ENCODE measurements at places on chromosomes 16 and 17.

DNA sequence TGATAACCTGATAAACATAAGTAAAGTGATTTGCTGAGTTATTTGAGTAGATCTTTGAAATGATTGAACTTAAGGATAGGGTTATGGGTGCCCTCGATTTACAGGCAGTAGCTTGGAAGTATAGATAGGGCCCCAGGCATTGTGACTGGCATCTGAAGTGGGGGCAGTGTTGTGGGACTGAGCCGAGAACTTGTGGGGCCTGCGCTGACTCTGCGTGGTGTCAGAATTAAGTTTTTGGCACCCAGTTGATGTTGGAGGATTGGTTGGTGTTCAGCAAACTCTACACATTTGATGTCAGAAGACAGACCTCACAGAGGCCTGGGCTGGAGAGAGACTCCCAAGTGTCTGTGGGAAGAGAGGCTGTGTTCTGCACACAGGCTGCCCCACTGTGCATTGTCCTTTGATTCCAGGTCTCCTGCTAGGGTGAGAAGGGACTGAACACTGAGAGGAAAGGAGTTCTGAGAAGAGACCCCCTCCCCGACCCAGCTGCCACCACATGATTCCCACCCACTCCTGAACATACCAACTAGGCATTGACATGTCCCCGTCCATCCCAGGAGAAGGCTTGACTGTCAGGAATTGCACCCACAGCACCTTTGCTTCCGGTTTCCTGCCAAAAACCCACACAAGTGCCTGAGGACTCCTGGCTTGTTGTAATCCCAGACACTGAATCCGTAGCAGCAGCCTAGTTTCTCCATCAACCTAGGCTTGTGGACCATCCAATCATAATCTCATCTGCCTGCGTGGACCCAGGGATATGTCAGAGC is 4.5 kb downstream of the ZNF267 start:
- DNase-seq: no peak

DNA sequence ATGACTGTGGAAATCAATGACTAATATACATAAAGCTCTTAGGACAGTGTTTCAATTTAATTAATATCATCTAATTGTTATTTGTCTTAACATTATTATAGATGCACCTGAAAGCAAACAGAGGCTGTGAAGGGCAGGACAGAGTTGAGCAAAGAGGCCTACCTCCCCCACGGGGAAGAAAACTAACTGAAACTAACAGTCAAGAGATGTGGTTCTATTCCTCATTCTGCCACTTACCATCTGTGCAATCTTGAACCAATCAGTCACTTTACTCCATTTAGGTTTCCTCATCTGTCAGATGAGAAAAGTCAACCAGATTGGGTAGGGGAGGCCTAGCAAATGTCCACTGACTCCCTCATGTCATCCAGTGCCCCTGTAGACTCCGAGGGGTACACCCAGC is 59.1 kb downstream of the C17orf67 start:
- DNase-seq: no peak

DNA sequence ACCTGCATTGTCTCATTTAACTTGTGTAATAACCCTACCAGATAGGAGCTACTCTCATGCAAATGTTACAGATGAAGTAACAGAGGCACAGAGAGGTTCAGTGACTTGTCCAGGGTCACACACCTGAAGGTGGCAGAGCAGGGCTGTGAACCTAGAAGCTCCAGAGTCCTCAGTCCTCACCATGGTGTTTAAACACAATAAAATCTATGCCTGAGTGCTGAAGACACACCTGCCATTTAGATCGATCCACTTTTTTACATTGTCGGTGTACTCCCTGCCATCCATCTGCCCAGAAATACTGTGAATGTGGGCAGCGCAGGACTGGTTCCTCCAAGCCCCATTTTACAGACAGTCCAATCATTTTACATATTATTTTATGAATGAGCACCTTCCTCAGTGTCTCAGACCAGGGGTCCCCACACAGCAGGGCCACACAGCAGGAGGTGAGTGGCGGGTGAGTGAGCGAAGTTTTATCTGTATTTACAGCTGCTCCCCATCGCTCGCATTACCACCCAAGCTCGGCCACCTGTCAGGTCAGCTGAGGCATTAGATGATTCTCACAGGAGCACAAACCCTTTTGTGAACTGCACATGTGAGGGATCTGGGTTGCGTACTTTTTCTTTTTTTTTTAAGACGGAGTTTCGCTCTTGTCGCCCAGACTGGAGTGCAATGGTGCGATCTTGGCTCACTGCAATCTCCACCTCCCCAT is 5.6 kb downstream of the IL4R start:
- no peak for DNase-seq

GRCh38 chr16:31094088-31094423 is 541 bp downstream of the VKORC1 start:
- no peak for DNase-seq

DNA sequence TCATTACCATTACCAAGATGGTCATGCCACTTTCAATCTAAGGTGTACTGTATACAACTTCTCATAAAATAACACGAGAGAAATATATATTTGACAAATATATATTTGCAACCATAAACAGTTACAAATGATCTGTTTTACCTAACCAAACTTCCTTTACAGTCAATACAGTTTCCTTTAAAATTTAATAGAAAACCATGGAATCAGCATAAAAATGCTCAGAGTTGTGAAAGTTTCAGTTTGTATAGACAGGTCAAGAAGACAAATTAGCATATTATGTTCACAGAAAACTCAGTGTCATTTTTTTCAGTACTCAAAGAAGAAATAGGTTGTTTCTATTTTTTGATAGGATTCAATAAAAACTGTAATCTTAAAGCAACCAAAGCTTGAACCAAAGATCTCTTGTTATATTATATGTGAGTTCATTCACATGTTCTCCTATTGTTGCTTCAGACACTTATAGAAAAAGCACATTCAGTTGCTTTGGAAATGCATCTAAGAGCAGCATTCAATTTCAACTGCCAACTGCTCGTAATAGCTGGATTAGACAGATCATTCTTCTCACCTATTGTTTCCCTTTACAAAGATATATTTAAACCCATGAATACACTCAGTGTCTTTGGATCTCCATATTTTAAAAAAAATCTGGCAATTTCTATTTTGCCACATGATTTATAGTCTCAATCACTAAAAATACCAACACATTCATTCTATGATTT is 15.1 kb downstream of the SSH2 start:
- DNase-seq: no peak

- peak; percentile 65 for DNase-seq
Observed at GRCh38 chr16:71230122-71230845, at the start of gene HYDIN. TSS of gene HYDIN (minus strand) at chr16:71230722. CDS start at chr16:71186895, 43,827 bp downstream.

- DNase-seq: no peak
Observed at GRCh38 chr17:68612209-68612922, 11.2 kb upstream of the FAM20A start.

DNA sequence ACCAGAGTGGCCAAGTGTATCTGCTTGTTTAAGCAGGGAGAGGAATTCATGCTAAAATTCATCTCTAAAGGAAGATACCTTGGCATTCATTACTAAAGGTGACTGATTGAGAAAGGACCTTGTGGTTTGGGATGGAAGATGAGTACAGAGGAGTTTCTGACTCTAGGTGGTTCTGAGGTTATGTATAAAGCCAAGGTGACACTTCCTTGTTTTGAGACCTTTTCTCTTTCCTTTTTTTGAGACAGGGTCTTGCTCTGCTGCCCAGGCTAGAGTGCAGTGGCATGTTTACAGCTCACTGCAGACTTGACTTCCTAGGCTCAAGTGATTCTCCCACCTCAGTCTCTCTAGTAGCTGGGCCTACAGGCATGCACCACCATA is 9.1 kb downstream of the ABHD15 start:
- DNase-seq: no peak

- DNase-seq: no peak
Observed at GRCh38 chr17:39339272-39339671, 62.2 kb downstream of the FBXL20 start.

GRCh38 chr17:55265311-55266021 is 706 bp downstream of the HLF start:
- DNase-seq: no peak

GRCh38 chr17:68435876-68436842 is 21.1 kb downstream of the WIPI1 start:
- DNase-seq: peak; percentile 79

- DNase-seq: no peak
Observed at GRCh38 chr16:72068930-72069329, 5.9 kb downstream of the HPR start.

DNA sequence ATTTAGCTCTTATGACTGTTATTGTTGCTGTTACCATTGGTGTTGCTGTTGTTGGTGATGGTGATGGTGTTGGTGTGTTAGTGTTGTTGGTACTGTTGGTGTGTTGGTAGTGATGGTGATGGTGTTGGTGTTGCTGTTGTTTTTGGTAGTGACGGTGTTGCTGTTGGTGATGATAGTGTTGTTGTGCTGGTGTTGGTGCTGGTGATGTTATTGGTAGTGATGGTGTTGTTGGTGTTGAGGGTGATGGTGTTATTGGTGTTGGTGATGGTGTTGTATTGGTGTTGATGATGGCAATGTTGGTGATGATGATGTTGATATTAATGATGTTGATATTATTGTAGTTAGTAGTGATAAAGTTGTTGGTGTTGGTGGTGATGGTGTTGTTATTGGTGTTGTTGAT is 285.7 kb upstream of the FOXF1 start:
- DNase-seq: no peak

DNA sequence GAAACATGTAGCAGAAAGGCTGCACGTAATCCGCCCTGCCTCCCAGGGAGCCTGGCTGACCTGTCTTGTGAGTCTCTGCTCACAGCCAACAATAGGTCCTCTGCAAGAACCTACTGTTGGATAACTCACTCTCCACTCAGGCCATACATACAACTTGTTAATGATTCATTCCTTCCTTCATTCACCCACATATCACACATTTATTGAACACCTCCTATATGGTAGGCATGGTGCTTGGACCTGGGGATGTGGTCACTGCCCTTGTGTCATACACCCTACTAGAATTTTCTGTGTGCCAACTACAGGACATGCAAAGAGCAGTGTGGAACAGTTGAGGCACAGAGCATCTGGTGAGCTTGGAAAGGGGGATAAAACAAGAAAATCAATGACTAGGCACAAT is 28.1 kb upstream of the HNF1B start:
- DNase-seq: no peak

GRCh38 chr17:53088481-53088880 is 734.2 kb upstream of the KIF2B start:
- DNase-seq: no peak

GRCh38 chr17:72713701-72714100 is 378.8 kb downstream of the SLC39A11 start:
- DNase-seq: no peak

DNA sequence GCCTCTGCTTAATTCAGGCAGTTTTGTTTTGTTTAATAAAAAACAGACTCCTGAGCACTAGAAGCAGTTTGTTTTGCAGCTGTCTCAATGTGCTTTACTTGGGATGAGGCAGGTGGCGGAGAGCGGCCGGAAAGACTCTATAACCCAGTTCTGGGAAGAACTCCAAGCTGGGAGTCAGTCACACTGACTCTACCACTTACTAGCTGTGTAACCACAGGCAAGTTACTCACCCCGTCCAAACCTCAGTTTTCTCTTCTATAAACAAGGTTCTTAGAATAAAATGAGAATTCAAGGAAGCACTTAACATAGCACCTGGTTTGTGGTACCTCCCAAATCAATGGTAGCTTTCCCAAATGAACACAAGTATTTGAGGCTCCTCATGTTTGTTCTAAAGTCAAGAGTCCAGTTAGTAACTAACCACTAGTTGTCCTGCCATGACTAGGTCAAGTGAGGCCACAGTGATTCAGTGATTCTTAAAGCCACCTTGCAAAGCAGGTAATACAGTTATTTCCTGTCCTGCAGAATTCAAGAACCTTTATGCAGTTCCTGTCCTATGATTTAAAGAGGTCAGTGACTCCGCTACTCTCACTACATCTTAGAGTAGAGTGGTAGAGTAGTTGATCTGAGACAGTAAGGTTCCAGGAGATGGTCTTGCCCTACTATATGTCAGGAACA is 2.7 kb downstream of the TXNDC17 start:
- no peak for DNase-seq

DNA sequence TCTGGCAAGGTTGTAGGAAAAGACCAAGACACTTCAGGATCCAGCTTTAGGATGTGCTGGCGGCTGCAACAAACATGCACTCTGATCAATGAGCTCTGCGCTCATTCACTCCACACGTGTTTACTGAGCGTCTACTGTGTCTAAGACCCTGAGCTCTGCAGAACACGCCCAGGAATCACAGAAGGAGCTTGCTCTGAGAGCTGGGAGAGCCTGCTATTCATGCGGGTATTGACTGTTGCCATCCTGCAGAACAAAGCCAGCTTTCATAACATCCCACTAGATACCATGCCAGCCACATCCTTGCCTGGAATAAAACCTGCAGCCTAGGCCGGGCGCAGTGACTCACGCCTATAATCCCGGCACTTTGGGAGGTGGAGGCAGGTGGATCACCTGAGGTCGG is 44.1 kb downstream of the NXN start:
- no peak for DNase-seq

- DNase-seq: no peak
Observed at GRCh38 chr17:19410091-19410490, 941 bp upstream of the RNF112 start.

- peak; percentile 90 for DNase-seq
Observed at GRCh38 chr17:14300575-14301278, at the start of gene HS3ST3B1. TSS of gene HS3ST3B1 (plus strand) at chr17:14301081. CDS start at chr17:14301519, 438 bp downstream.

GRCh38 chr16:12925026-12925800 is 23.8 kb downstream of the SHISA9 start:
- no peak for DNase-seq

DNA sequence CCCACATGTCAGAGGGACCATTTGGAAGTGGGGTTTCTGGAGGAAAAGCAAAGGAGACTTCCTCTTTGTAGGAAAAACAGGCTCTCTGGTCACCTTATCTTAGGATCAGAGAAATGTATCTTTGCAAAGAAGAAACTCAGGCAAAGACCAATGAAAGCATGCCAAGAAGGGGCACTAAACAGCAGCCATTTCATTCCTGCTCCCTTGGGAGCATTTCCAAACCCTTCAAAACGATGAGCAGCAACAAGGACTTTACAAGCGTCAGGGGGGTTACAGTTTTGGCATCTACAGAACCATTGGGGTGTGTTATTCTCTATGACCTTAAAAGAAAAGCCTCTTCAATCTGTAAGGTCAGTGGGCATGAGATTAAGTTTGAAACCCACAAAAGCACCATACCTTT is 122.8 kb downstream of the SMG6 start:
- no peak for DNase-seq

DNA sequence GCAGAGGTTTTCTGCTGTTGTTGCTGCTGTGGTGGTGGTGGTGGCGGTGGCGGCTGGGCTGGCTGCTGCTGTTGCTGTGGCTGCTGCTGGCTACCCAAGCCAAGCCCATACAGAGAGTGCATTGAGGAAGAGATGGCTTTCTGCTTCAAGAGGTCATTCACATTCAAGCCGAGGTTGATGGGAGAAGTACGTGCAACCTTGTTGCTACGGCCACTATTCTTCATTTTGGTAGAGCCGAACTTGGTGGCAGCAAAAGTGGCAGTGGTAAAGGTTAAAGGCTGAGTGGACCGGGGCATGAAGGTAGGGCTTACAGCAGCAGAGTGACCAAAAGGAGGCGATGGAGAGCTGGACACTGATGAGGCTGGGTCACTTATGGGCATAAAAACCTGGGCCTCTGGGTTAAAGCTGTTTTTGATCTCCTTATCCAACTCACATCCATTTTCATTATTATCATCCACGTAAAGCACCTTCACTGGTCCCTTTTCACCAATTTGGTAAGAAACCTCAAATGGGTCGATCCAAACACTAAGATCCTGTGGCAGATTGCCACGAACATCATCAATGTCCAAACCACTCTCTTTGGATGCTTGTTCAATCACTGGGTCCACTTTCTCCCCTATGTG is 2.8 kb downstream of the TOB1 start:
- DNase-seq: no peak

All from NCI-H774 (cell line).